Stimulated activated CD8-positive, alpha-beta memory T cell treated with anti-CD3 and anti-CD28 coated beads, Interleukin-15, amount 100 ng/mL, for 1 hour (primary cell): ENCODE measurements at places on chromosomes 6 and 20.
A peak's percentile ranks its signal among the peaks of the same experiment; 100 is the strongest.

DNA sequence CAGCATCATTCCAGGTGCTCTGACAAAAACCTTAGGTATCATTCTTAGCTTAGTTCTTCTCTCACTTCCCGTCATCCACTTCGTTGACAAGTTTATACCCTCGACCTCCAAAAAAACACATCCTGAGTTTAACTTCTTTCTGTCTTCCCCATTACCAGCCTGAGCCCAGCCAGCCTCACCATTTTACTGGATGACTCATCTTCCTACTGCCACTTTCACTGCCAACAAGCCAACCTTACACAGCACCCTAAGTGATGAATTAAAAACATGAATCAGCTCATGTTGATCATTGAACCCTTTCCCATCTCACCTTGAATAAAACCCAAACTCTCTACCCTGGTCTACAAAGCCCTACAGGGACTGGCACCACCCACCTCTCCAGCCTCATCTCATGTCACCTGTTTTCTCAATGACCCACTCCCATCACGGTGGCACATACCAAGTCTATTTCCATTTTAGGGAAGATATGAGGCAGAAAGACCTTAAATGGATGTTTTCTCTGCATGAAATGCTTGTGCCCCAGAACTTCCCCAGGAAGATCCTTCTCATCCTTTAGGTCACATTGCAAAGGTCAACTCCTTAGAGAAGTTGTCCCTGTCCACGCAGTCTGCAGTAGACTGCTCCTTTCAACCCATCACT lies 9.9 kb upstream of the UST start:
- DNase-seq: no peak

DNA sequence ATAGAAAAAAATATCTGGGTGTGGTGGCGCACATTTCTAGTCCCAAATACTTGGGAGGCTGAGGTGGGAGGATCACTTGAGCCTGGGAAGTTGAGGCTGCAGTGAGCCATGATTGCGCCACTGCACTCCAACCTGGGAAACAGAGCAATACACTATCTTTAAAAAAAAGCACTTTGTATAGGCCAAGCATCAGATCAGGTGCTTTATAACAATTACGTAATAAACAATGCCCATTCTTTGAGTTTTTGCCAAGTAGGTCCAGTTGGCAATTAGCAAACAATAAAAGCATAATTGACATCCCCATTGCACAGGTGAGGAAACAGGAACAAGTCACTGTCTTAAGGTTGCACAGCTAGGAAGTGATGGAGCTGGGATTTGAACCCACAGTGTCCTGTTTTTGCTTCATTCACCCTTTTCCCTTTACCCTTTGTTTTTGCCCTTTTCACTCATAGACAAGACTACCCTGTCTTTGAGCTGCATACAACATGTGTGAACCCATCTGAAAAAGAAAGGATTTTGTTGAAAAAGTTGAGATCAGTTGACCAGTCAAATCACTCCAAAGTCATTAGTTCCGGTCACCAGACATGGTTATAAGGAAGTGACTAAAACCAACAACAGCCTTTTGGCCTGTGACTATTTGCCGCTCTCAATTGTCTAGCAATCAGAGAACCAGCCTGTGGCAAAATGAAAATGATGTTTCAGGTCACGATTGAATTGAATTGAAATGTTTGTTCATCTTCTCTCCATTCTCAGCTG lies 303.6 kb downstream of the TFAP2C start:
- DNase-seq: no peak

DNA sequence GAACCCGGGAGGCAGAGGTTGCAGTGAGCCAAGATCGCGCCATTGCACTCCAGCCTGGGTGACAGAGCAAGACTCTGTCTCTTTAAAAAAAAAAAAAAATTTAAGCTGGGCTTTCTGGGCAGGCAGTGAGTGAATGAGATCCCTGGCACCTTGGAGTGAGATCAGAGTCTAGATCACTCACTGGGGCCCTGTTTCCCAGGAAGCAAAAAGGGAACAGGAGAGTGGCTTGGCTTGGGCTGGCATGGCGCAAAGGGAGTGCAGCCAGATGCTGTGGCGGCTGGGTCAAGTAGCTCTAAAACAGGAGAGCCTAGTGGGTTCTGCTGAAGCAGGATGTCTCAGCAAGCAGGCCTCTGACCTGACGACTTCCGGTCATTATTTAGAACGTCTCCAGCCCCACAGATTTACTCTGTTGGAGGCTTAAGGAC lies 10.4 kb downstream of the PLCG1 start:
- DNase-seq: no peak

DNA sequence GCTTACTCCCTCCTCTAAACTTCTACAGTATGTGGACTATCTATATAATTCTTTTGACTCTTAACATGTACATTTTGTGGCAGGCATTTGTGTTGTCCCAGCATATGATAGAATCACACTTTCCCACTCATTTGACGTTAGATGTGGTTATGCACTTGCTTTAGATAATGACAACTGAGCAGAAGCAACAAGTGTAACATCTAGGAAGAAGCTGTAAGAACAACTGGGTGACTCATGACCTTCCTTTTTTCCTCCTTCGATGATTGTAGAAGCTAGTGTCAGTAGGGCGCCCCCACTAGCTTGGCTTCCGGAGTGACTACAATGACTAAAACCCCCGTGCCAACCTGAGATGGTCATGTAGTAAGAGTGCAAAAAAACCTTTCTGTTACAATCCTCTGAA lies 74.6 kb upstream of the CEP85L start:
- peak; percentile 44 for DNase-seq

- DNase-seq: no peak
These were observed 79.0 kb upstream of the OGFRL1 start for GRCh38 chr6:71209626-71210025.

- no peak for DNase-seq
These were observed 60.0 kb upstream of the EZR start for GRCh38 chr6:158879180-158879579.

- no peak for DNase-seq
These were observed 98.6 kb downstream of the KCNQ5 start for GRCh38 chr6:72720464-72720863.

DNA sequence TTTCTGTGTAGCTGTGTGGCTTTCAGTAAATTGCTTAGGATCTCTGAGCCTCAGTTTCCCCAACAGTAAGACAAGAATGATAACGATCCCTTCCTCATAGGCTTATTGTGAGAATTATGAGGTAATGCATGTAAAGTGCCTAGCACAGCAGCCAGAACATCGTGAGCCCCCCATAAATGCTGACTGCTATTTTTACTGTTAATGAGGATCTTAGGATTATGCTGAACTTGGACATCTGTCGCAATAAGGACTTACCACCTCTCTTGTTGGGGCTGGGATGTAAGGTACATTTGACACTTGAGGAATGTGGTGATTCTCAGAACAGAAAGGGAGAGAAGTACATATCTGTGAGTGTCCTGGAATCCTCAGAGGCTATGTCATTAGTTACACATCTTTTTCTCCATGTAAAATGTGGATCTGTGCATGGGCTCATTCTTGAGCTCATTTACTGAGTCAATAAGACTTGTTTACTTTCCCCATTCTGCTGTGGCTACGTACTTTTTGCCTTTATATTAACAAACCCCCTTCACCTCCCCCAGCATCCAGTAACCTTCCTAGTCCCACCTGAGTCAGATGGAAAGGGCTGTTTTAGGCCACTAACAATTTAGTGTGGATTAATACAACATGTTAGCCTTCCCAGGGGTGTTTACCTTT lies 64.4 kb upstream of the PLEKHG1 start:
- DNase-seq: no peak
